ENCODE measurements at places on chromosomes 5 and 9.
A peak's percentile ranks its signal among the peaks of the same experiment; 100 is the strongest.

GRCh38 chr5:58359981-58360380 lies 99.9 kb downstream of the PLK2 start:
- no peak for DNase-seq

GRCh38 chr5:23419115-23419514 lies 88.3 kb upstream of the PRDM9 start:
- DNase-seq = no peak

DNA sequence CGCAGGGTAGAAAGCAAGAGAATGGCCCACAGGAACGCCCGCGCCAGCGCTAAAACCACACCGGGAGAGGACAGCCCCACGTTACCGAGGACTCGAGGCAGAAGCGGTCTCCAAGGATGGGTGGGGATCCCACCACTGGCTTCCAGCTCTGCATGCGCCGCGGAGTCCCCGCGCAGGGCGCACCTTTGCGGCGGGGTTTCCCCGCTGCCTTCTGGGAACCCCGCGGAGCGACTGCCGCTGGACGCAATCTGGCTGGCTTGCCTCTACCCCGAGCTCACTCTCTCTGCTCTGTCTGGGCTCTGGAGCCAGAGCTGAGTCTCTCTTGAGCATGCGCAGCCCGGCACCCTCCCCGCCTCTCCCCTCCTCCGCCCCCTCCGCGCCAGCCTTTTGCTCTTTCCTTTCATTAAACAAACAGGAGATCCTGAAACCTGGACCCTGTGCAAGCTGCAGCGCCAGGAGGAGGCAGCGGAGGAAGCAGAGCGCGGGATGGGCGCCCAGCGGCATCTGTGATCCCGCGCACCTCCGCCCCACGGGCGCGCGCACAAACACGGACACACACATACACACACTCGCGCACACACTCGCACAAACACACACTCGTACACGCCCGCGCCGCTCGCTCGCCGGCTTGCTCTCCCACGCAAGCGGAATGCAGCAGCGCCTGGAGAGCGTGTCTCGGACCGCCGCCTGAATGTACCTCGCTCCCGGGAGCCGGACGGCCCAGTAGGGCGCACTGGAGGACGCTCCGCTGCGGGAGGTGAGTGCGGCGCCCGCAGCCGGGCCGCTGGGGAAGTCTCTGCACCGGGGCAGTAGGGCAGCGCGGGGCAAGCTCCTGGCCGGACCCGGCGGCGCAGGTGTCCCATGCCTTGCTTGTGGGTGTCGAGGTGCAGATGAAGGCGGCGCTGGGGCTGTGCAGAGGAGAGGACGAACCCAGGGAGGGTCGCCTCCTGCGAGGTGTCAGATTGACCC lies at the start of gene PLPPR1:
TSS of gene PLPPR1 (plus strand) at position 382 of the 969 bp plus-strand sequence.
- DNase-seq = peak; percentile 7

DNA sequence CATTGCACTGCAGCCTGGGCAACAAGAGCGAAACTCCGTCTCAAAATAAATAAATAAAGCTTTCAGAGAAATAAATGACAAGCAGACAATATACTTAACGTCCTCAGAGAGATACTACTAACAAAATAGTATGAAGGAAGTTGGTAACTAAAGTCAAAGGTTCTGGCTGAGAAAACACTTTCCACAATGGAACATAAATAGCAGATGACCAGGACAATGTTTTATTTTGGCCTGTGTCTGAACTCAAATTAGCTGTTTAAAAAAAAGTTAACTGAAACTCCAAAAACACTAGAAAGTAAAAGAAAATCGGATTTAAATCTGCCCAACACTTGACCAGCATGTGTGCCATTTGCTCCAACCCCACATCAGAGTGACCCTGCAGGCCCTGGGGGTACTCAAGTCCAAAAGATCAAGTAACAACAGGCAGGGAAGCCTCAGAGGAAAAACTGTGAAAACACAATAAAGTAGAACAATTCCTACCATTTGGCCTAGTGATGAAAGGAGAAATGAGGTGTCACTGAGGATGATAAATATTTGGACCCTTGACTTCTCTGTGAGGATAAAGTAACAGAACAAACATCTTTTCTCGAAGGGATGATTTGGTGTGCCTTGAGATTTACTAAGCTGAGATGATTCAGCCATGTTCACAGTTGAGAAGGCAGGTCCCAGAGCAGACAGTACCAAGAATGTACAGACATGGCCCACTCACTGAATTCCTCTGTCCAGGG lies 47.7 kb downstream of the LHFPL2 start:
- DNase-seq = no peak

DNA sequence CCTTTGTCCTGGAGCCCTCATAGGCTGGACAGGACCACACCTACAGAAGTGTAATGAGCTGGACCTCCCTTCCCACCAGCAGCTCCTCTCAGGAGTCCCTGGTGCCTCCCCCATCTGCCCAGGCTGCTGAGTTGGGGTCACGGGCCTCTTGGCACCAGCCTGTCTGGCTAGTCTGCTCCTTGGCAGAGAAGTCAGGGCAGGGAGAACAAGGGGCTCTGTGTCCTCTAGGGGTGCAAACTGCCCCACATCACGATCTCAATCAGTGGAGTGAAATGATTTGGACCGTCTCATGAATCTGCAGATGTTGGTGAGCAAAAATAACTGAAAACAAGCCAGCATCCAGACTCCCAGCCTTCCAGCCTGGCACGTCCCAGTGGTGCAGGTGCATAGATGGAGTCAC lies 14.9 kb upstream of the GFPT2 start:
- DNase-seq = no peak

DNA sequence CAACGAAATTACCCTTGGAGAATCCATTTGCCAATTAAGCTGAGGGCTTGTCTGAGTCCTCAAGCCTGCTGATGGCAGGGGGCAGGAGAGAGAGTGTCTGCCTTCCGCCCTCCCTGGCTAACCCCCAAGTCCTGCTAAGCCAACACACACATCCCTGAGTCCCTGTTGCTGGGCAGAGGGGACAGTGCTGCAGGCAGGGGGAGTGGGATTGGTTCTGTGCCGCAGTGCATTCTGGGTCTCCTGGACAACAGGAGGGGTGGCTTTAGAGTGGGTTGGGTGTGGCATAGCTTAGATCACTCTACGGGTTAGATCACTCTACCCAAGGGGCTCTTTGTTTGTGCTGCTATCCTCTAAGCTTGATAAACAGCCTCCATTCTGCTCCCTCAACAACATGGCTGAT lies 427.7 kb downstream of the CDK5RAP2 start:
- no peak for DNase-seq

- no peak for DNase-seq
Measured at GRCh38 chr5:151589878-151590570, 1.1 kb downstream of the FAT2 start.

- no peak for DNase-seq
Measured at GRCh38 chr5:135543485-135544304, 7.9 kb upstream of the NEUROG1 start.

- DNase-seq = no peak
Measured at GRCh38 chr5:132746592-132746953, 653 bp upstream of the CCNI2 start.

GRCh38 chr9:131732061-131732526 lies 7.8 kb downstream of the RAPGEF1 start:
- no peak for DNase-seq

DNA sequence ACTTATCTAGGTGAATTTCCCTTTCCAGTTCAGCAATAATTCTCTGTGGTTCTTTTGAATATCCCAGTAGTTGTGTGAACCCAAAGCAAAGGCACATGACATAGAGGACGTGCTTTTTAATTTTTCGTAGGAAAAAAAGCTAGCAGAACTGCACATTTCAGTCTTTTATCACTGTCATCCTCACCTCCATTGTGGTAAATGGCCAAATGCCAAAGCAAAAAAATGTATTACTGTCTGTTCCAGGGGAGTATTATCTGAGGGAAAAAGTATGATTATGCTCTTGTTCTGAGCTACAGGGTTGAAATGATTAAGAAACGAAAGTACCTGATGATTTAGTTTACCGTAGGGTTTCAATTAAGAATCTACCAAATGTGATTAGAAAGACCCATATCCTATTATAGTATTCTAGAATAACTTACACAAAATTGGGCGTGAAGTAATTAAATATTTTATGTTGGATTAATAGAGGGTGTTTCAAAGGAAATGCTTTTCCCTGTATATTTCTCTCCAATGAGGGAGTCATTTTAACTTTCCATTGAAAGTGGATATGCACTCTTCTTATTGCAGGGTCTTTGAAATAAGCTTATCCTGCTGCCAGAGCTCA lies 62.7 kb downstream of the CAVIN4 start:
- DNase-seq = no peak

DNA sequence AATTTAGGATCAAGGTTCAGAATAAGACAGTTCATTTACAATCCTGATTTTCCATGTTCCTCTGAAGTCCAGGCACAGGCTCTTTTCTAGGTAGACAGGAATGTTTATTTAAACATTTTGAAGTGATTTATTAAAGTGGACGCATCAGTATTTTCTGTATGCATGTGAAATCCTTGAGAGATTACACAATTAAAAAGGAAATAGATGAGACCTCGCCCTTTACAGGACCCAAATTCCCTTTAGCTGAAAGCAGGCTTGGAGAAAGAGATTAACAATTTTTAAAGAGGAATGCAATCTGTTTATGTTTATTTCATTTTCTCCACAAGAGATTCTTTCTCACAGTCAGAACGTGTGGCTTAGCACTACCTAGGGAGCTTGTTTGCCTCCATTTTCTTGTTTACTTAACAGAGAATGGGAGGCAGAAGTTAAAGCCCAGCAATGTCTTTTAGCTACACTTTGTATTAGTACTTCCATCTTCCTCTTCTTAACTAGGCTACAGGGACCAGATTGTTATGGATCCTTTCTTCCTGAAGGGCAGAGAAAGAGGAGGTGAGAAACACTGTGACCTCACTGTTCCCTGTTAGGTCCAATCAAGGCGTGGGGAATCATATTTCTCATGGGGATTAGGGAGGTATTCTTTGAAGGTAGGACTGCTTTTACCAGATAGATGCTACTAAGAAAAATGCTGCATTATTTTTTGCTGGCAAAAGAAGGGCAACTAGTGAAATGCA lies 416.0 kb downstream of the SH3GL2 start:
- no peak for DNase-seq

- no peak for DNase-seq
Measured at GRCh38 chr9:101993771-101994170, 255.3 kb upstream of the GRIN3A start.

DNA sequence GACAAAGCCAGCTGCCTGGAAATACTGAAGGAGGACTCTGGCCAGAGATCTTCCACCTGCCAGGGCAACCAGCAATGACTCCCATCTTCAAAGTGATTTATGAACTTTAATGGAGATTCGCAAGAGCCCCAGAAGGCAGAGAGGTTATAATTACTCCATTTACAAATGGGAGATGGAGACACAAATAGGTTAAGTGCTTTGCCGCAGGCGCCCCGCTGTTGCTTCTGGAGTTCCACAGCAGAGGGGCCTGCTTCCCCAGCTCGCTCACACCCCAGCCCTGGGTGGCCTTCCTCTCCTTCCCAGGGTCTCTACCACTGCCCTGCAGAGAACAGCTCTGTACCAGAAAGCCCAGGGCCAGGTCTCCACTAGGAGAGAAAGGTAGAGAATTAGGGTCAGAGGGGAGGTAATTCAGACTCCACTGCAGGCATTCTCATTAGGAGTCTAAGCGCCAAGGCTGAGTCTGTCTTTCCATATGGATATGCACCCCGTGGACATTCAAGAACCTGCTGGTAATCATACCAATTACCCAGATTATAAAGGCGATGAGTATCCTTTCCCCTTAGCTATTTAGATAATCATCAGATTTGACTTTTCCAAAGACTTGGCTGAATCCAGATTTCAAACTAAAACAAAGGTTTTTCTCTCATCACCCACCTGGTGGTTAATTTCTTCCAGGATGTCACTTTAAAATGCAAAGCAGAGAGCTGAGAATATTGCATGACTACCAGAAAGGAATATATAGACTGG lies 157.6 kb upstream of the TUT7 start:
- DNase-seq = no peak

GRCh38 chr9:127428348-127428747 lies 4.2 kb downstream of the ZNF79 start:
- no peak for DNase-seq

DNA sequence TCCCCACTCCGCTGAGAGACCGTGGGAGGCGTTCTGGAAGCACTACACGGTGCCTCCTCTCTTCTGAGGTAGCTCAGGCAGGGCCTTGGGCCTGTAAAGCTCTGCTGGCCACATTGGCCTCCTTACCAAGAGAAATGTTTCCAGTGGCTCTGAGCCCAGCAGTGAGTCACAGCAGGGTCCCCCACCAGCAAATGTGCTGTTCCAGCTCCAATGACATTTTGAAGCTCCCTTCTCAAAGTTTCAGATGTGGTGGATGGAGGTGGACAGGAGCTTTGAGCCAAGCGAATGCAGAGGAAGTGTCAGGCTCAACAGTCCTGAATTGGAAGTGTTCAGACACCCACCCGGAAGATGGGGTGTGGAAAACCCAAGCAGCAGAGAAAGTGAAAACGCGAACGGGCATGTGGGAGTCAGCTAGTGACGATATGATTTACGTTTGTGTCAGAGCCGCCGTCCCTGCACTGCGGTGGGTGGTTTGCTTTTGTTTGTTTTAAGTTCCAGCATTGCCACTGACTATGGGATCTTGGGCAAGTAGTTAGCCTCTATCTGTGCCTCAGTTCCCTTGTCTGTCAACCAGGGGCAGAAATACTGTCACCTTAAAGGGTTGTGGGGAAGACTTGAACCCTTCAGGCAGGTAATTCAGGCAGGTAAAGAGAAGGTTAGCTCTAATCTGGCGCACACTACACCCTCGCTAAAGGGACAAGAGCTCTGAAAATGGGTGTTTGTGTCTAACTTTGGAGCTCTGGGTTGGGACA lies 38.2 kb downstream of the C5orf15 start:
- DNase-seq = peak; percentile 76

DNA sequence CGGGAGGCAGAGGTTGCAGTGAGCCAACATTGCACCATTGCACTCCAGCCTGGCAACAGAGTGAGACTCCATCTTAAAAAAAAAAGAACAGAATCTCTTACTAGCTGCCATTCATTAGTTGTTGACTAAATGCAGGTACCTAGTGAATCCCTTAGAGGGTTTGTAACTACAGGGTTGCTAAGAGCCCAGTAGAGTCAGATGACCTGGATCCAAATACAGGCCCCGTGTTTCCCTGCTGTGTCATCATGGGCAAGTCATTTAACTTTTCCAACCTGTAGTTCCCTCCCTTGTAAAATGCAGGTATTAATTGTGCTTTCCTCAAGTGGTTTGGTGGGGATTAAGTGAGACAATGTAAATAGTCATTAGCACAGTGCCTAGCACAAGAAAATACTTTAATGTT lies 32.8 kb downstream of the PLAC8L1 start:
- no peak for DNase-seq
